SJSA1 (cell line): ENCODE measurements at places on chromosomes 12 and 14. TPM values are rescaled to one million over a fixed set of nuclear protein-coding genes. Genes with fewer than 3 reads are reported as not detected.

DNA sequence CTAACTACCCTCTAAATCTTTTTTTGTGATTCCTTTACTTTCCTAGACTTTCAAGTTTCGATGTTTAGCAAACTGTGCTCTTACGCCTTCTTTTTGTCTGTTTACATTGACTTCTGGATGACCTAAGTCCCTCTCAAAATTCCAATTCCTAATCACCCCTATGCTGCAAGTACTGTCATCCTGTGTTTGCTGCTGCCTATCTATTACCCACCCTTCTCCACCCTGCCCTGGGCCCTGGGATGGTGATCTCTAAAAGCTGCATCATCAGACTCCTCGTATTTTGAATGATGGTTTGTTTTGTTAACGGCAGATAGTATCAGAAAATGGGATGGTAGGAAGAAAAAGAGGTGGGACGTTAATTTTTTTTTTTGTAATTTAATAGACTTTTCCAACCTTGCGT is 272.1 kb downstream of the DIO2 start:
- no peaks in the 10 kb centered on the region for H3K4me1 ChIP-seq
- no peaks in the 10 kb centered on the region for H3K27me3 ChIP-seq
- no peak overlapping the region for H3K27ac ChIP-seq
- H3K4me3 ChIP-seq: no peak overlapping the region
- H3K36me3 ChIP-seq: no peaks in the 10 kb centered on the region

DNA sequence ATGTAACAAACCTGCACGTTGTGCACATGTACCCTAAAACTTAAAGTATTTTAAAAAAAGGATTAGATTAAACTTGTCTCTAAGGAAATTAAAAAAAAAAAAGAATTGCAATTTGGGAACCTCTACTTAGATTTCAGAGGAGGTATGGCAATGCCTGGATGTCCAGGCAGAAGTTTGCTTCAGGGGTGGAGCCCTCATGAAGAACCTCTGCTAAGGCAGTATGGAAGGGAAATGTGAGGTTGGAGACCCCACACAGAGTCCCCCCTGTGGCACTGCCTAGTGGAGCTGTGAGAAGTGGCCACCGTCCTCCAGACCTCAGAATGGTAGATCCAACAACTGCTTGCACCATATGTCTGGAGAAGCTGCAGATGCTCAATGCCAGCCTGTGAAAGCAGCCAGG is 279.6 kb upstream of the CCDC196 start:
- no peak for DNase-seq
- H3K27me3 ChIP-seq: no peaks in the 10 kb centered on the region

NTS gene
- not detected in 2 replicates for total RNA-seq

KRT6C gene
- not detected in 2 replicates for total RNA-seq

FOXN4 gene
- total RNA-seq: not detected in 2 replicates
